Stimulated activated CD8-positive, alpha-beta memory T cell treated with anti-CD3 and anti-CD28 coated beads, Interleukin-15, amount 100 ng/mL, for 4 hours (primary cell): ENCODE measurements at places on chromosomes 13 and 19.

- no peak for DNase-seq
These were observed 89.2 kb downstream of the MZT1 start for GRCh38 chr13:72638059-72638815.

- no peak for DNase-seq
These were observed 14.3 kb upstream of the HSPH1 start for GRCh38 chr13:31175847-31176532.

- DNase-seq, result no peak
These were observed 12.4 kb downstream of the SBNO2 start for GRCh38 chr19:1161716-1162115.

- no peak for DNase-seq
These were observed 7.0 kb downstream of the PGLYRP1 start for GRCh38 chr19:46015687-46016425.

DNA sequence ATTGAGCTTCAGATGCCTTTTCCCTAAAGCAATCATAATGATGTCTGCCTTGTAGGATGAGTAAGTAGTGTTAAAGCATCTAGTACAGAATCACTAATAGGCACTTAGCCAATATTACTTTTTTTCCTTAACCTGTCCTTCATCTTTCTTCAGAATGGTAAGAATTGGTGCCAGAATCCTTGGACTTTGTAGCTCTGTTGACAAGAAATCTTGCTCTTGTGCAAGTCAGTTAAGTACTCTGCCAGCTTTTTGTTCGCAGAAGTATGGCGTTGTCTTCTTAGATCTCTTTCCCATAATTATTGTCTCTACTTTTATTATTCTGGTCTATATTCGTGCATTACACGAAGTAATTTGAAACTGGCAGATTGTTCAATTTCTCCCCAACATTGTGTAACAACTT is 554.5 kb downstream of the PCDH9 start:
- DNase-seq, result no peak

GRCh38 chr13:99484473-99484872 is 16.8 kb upstream of the TM9SF2 start:
- no peak for DNase-seq

DNA sequence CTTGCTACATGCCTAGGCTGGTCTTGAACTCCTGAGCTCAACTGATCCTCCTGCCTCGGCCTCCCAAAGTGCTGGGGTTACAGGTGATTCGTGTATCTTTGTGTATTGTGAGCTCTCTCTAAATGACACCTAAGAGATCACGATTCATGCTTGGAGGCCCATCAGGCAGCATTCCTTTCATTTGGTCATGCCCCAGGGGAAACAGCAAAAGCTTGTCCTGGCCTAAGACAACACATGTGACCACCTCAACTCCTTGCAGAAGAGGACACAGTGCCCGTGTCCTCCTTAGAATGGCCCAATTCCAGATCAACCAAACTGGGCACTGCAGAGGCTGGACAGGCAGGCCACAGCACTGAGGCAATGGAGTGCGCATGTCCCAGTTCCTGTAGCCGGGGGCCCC is 32.5 kb downstream of the ZC3H4 start:
- no peak for DNase-seq

DNA sequence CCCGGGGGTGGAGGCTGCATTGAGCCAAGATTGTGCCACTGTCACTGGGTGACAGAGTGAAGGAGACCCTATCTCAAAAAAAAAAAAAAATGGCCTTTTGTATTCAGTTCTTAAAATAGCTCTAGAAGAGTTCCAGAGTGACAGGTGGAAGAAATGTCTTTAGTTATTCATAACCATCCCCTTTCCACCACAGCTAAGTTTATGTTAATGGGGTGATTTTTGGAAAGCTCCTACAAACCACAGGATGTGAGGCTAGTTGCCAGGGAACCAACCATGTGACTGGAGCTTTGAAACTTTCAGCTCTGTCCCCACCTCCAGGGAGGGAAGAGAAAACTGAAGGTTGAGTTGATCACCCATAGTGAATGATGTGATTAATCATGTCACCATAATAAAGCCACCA is 6.9 kb downstream of the ZNF490 start:
- DNase-seq, result no peak

DNA sequence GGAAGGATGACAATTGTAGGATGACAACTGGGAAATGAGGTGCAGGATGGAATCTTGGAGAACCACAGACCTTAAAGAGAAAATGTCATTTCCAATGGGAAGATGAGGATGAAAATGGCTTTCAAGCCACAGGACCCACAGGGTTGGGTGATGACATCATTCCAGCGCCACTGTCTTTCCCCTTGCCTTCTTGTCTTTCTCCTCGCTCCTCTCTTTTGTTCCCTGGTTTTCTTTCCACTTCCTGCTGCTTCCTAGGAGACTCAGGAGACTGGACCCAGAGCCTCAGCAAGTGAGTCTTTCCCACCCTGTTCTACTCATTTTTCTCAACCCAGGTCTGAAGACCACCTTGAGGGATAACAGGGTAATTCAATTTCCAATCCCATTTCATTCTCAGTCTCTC is 548.8 kb downstream of the FGF9 start:
- DNase-seq, result no peak
